ENCODE measurements at places on chromosomes 13 and 19.

GRCh38 chr19:56083668-56084067, 37.4 kb downstream of the ZNF787 start:
- no peak for DNase-seq

GRCh38 chr19:13153569-13154240, 3.5 kb downstream of the IER2 start:
- no peak for DNase-seq

- no peak for DNase-seq
Observed at GRCh38 chr13:53089951-53090350, 61.3 kb downstream of the OLFM4 start.

DNA sequence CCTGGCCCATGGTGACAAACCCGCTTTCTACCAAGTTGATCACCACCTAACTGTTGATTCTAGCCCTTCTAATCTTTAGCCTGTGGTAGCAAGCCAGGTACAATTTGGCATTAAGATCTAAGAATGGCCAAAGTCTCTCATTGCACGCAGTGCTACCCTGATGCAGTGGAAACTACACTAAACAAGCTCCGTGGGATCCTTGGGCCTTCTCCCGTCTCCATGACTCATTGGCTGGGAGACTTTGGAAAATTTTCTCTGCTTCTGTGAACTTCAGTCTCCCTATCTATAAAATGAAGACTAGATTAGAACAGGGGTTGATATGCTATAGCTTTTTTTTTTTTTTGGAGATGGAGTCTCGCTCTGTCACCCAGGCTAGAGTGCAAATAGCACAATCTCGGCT, 223.0 kb downstream of the TSHZ3 start:
- DNase-seq, result no peak

DNA sequence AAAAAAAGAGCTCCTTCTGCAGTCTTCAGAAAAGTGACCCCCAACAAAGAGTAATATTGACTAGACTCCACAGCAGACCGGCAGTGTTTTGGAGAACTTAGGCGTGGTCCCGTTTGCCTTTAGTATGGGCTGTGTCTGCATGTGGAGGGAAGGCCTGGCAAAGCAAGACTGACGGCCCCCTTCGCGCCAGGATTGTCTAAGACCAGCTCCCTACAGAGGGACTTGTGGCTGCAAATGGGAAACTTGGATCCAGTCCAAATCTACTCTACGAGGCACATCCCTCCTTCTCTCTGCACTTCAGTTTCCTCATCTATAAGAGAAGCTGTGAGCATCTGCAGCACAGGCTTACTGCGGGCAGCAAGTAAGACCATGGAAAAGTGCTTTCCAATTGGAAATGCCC, 350.0 kb downstream of the ZNF536 start:
- DNase-seq, result no peak

DNA sequence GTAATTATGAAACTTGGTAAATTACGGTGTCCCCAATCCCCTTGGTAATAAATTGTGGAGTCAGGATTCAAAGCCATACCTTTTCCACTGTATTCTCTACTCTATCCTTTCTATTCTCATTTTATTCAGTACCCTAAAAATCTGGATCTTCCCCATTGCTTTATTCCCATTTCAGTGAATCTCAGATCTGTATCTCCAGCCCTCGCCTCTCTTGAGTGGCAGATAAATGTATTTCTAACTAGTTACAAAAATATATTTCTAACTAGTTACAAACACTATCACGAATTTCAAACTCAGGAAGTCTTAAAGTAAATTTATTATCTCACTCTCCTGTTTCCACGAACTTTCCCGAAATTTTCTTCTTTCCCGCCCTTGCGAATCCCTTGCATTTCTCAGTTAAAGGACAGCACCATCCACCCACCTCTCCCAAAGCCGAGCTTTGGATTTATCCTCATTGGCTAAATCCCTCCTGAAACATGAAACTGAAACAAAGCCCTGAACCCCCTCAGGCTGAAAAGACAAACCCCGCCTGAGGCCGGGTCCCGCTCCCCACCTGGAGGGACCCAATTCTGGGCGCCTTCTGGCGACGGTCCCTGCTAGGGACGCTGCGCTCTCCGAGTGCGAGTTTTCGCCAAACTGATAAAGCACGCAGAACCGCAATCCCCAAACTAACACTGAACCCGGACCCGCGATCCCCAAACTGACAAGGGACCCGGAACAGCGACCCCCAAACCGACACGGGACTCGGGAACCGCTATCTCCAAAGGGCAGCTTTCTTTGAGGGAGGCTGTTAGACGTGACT, 164.3 kb upstream of the PABPC3 start:
- no peak for DNase-seq

GRCh38 chr13:28318496-28318895, 176.4 kb downstream of the FLT1 start:
- DNase-seq, result no peak

DNA sequence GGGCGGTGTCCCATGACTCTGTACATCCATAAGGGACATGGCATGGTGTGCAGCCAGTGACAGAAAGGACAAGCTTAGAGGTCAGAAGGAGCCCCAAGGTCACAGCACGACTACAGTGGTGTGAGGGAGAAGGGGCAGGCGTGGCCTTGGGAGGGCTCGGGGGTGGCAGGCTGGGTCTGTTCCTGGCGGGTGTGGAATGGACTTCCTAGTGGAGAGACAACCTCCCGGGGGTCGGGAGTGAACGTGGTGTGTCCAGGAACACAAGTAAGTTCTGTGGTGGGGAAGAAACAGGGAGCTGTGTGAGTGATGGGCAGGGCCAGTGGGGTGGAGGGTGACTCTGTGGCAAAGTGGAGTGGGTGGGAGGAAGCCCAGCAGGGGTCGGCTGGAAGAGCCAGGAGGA, 279.3 kb downstream of the TEX29 start:
- DNase-seq, result no peak

DNA sequence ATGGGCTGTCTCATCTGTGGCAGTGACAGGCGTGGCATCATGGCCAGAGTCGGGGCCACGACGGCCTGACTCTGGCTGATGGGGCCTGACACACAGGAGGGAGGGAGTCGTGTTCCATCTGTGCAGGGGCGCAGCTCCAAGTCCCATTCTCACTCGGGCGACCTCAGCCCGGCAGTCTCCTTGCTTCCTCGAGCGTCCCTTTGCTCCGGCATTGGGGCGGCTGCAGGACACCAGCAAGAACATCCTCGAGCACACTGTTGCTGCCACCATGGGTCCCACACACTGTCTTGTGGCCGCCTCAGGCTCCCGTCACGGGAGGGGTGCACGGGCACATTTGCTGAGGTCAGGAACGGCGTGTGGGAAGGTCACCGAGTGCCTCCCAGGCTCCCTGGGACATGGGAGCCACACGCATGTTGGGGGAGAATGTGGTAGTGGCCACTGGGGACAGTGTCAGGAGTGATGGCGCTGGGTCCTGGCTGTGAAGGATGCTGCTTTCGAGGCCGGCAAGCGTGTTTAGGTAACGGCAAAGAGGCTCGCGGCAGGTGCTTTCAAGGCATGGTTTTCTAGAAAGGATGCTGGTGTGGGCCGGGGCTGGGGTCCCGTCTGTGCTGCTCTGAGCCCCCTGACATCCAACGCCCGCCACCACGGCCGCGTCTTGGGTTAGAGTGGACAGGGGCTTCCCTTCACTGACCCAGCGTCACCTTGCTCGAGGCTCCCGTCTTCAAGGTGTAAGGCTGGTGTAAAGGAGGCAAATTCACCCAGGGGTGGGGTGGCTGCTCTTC, 3.4 kb downstream of the IZUMO4 start:
- DNase-seq, result no peak

DNA sequence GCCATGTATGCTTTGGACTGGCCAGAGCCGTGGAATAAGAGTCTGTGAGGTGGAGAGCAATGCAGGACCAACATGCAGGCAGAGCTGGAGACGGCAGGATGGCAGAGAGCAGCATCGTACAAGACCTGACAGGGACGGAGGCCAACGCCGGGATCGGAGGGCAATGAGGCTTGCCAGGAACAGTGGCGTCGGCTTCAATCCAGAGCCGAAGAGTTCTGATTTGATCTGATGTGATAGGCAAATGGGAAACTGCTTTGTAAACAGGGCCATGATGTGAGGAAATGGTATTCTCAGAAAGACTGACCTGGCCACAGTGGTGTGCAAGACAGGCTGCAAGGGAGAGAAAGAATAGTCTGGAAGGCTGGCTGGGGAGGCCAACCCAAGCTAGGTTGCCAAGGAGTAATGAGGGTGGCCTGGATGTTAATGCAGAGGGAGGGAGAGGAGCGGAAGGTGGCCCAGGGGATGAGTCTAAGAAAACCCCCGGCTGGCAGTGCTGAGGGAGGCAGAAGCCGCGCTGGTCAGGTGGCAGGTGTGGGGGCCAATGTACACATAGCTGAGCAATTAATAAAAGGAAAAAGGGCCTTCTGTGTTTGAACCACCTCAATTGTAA, 26.7 kb downstream of the RCBTB2 start:
- DNase-seq, result no peak

DNA sequence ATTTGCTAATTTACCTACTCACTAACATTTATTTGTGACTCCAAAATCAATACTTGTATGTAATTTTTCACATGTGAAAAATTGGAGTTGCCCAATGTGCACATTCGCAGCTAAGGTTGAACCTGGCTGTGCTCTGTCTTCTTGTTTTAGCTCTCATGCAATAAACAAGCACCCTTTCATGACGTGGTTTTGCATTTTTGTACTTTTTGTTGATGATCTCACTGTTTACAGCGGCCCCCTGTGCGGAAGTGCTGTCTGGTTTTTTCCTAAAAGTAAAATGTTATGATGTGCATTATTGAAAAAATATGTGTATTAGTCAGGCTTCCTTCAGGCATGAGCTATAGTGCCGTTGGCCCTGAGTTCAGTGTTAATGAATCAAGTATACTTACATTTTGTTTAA, 18.1 kb downstream of the DGKH start:
- DNase-seq, result no peak
